Heart right ventricle (tissue), 16 donors: ENCODE measurements at places on chromosomes 6 and 20. TPM values are rescaled to one million over a fixed set of nuclear protein-coding genes. Genes with fewer than 3 reads are reported as not detected.

SDHAF4 gene
- 6.2 TPM for polyA plus RNA-seq

REPS1 gene
- 43.2 TPM for polyA plus RNA-seq

TXLNB gene
- polyA plus RNA-seq = 6.2 TPM

NEU1 gene
- 48.0 TPM for polyA plus RNA-seq

WFDC5 gene
- polyA plus RNA-seq = not detected

CRISP3 gene
- not detected for polyA plus RNA-seq

RIPPLY2 gene
- polyA plus RNA-seq = not detected
